Occipital lobe (tissue), 3 donors: ENCODE measurements at places on chromosomes 5 and 9. TPM values are rescaled to one million over a fixed set of nuclear protein-coding genes. Genes with fewer than 3 reads are reported as not detected.

The EQTN gene
- total RNA-seq: 1.6 TPM

The EFCAB9 gene
- not detected for total RNA-seq

The SELENOP gene
- 53.7 TPM for total RNA-seq

The NR6A1 gene
- 2.0 TPM for total RNA-seq

The ESM1 gene
- 0.47 TPM for total RNA-seq

The CEP72 gene
- total RNA-seq: 5.9 TPM

The RMRP gene
- 159,856 TPM for total RNA-seq

The TSSK1B gene
- 0.16 TPM for total RNA-seq

The ARHGEF39 gene
- total RNA-seq: 0.94 TPM

The SLC25A2 gene
- total RNA-seq: not detected
